ENCODE measurements at places on chromosomes 6 and 20.

DNA sequence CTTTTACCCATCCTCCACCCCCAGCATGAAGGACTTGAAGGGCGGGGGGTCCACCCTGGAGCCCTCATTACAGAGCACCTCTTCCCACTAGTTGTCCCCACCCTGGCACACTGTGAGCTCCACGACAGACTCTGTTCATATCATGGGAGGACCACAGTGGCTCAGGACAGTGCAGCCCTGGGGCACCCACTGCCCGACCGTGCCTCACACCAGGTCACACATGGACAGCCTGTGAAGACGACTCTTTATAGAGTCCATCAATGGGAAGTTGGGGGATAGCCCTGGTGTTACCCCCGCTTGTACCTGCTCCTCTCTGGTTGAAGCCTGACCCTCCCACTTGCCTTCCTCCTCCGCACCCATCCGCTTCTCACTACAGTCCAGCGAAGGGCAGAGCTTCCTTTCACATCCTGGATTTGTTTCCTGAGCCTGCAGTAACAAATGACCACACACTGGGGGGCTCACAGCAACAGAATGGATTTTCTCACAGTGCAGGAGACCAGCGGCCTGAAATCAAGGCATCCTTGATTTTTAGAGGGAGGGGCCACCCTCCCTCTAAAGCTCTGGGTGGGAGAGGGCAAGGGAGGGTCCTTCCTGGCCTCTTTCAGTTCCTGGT, 15.5 kb downstream of the ZNF831 start:
- DNase-seq: no peak

DNA sequence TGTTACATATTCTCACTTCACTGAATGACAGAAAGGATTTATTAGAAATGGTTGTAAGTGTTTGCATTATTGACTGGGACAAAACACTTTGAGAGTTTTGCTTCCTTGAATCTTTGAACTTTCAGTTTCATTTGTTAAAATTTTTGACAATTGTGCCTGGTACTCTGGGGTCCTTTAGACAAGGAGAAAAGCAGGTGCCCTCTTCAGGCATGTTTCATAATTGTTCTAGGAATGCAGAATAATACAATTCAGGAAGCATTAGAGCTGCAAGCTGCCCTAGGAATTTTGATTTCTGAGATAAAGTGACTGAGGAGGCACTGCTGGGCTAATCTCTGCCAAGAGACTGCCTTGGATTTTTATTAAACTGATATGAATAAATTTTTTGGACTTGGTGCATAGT, 49.7 kb downstream of the TOP1 start:
- no peak for DNase-seq

GRCh38 chr6:160081398-160081797, 40.2 kb upstream of the SLC22A1 start:
- no peak for DNase-seq

GRCh38 chr6:92714346-92714745, 705.0 kb downstream of the EPHA7 start:
- no peak for DNase-seq

- no peak for DNase-seq
These were observed 11.7 kb upstream of the ID1 start for GRCh38 chr20:31593221-31594001.

DNA sequence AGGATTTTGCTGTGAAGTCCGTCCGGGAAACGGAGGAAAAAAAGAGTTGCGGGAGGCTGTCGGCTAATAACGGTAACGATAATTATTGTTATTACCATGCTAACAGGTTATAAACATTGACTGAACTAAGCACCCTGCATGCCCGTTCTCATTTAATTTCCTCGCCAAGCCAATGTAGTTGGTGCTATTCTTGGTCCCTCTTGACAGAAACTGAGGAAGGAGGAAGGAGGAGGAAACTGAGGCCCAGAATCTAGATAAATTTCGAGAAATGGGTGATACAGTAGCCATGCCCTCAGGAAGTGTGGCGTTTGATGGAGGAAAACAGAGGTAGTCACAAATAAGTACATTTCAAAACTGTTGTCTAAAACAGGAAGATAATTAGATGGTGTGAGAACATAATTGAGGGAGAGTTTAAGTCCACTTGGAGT, 474 bp downstream of the TPX2 start:
- no peak for DNase-seq

- no peak for DNase-seq
These were observed 875.6 kb downstream of the QKI start for GRCh38 chr6:164290101-164290500.

DNA sequence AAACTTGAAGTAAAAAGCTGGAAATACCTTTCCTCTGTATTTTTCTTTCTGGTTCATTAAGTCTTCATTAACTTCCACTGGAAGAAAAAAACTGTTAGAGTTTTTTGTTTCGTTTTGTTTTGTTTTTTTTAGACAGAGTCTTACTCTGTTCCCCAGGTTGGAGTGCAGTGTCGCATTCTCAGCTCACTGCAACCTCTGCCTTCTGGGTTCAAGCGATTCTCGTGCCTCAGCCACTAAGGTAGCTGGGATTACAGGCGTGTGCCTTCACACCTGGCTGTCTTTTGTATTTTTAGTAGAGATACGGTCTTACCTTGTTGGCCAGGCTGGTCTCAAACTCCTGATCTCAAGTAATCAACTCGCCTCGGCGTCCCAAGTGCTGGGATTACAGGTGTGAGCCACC, 14.9 kb downstream of the RPF2 start:
- DNase-seq: no peak

DNA sequence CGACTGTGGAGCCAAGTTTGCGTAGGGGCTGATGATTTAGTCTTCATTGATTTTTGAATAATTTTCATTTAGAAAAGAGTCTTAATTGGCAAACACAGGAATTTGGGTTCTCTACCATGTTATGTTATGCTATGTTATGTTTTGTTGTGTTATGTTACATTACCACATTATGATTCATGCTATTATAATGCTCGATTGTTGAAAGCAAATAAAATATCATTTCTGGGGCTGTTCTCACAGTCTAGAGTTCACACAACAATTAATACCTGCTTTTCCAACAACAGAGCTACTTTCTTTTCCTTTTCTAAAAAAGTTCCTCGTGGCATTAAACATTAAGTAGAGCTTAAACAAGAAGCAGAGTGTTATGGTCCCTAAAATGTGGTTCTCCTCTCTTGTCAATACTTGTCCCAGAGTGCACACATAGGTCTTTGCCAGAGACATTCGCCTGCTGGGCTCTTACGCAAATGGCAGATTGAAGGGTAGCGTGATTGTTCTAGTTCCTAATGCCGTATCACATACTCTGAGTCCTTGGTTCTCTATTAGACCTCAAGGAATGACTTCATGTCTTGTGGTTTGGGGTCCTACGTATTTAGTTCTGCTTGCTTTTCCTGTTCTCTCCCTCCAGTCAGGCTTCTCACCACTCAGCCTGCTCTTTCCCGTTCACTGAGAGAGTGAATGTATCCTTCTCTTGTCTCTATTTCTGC, 370.3 kb downstream of the CD109 start:
- no peak for DNase-seq

GRCh38 chr20:54625497-54625896, 150.1 kb downstream of the DOK5 start:
- DNase-seq: no peak

DNA sequence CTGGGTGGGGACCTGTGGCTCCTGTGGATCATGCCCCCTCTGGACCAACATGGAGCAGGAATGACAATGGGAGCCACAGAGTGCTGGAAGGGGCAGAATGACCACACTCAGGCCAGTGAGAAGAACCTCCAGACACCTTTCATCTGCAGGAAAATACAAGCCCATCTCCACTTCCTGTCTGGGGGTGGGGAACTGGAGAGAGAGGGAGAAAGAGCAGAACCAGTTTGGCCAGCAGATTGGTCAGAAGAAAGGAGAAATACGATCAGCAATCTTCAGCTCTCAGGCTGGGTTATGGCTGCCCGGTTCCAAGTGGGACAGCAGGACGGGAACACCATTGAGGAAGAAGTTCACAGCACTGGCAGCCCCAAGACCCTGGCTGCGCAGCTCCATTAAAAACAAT, 37.0 kb downstream of the BMP7 start:
- DNase-seq: no peak

GRCh38 chr6:31075528-31075927, 36.8 kb downstream of the C6orf15 start:
- no peak for DNase-seq

- DNase-seq: no peak
These were observed 122.2 kb downstream of the FYN start for GRCh38 chr6:111750753-111751673.

GRCh38 chr6:79780881-79781280, 149.8 kb downstream of the SH3BGRL2 start:
- no peak for DNase-seq

GRCh38 chr20:38599410-38599882, 2.2 kb upstream of the ARHGAP40 start:
- DNase-seq: no peak

- no peak for DNase-seq
These were observed 94.6 kb downstream of the TIAM2 start for GRCh38 chr6:155089746-155090145.

- no peak for DNase-seq
These were observed 136.2 kb downstream of the JARID2 start for GRCh38 chr6:15382089-15382488.

DNA sequence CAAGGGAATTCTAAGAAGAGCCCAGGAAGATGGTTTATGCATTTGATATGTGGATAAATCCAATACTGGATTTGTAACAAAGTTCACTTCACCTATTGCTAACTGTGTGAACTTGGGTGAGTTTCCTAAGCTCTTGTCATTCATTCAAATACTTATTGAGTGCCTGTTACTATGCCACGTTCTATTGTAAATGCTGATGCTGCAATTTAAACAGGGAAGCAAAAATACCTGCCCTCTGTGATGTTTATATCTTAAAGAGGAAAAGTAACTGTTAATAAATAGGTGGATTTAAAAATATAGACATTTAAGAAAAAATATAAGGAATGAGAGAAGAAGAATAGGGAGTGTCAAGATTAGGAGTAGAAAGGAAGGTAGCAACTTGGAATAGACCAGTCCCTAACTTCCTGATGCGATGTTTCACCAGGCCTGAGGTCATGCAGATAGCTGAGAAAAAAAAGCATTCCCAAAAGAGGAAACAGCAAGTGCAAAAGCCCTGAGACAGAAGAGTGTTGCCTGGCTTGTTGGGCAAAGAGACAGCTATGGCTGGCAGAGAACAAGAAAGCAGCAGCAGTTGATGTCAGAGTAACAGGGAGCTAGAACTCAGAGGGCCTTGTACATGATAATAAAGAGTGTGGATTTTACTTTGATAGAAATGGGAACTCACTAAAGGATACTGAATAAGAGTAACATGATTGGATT, 54.3 kb upstream of the TCF21 start:
- no peak for DNase-seq

- DNase-seq: no peak
These were observed 681 bp downstream of the DIDO1 start for GRCh38 chr20:62925420-62926228.

- DNase-seq: no peak
These were observed 174.1 kb downstream of the PKHD1 start for GRCh38 chr6:51913265-51913664.

DNA sequence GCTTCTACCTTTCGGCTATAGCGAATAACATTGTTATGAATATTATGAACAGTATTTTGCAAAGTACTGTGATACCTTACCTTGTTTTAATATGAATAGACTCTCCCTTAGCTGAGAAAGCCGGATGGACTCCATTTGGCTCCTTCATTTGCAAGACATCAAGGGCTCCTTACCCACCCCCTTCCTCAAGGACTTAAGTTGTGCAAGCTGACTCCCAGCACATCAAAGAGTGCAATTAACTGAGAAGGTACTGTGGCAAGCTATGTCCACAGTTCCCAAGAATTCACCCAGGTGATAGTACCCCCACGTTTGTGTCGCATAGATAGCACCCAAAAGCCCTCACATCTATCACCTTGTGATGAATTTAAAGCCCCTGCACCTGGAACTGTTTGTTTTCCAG, 11.2 kb downstream of the CST5 start:
- no peak for DNase-seq

GRCh38 chr6:16058929-16059345, 69.9 kb upstream of the MYLIP start:
- no peak for DNase-seq

- no peak for DNase-seq
These were observed 24.7 kb upstream of the PHF3 start for GRCh38 chr6:63610944-63611343.

DNA sequence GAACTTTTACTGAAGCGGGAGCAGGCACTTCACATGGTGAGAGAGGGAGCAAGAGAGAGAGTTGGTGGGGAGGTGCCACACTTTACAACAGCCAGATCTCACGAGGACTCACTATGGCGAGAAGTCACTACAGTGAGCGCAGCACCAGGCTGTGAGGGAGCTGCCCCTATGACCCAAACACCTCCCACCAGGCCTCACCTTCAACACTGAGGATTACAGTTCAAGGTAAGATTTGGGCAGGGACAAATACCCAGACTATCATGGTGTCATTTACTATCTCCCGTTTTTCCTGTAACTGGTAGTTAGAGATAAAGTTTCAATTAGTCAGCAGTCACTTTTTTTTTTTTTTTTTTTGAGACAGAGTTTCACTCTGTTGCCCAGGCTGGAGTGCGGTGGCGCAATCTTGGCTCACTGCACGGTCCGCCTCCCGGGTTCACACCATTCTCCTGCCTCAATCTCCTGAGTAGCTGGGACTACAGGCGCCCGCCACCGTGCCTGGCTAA, 7.8 kb downstream of the RBCK1 start:
- DNase-seq: no peak

DNA sequence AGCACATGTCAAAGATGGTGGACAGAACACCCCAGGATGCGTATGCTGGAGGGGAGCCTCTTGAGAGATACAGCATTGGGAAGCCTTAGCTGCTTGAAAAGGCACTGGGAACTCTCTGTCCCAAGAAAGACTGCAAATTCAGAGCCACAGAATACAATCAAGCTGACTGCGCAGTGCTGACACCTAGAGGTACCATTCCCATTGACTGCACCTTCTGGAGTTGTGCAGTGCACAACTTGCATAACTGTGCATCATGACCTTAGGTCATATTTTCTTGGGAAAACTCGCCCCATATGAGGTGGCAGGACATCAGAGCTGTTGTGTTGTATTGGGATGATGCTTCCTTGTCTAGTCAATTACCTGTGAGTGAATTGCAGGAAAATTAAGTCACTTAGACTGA, 646.5 kb upstream of the NOX3 start:
- DNase-seq: no peak

DNA sequence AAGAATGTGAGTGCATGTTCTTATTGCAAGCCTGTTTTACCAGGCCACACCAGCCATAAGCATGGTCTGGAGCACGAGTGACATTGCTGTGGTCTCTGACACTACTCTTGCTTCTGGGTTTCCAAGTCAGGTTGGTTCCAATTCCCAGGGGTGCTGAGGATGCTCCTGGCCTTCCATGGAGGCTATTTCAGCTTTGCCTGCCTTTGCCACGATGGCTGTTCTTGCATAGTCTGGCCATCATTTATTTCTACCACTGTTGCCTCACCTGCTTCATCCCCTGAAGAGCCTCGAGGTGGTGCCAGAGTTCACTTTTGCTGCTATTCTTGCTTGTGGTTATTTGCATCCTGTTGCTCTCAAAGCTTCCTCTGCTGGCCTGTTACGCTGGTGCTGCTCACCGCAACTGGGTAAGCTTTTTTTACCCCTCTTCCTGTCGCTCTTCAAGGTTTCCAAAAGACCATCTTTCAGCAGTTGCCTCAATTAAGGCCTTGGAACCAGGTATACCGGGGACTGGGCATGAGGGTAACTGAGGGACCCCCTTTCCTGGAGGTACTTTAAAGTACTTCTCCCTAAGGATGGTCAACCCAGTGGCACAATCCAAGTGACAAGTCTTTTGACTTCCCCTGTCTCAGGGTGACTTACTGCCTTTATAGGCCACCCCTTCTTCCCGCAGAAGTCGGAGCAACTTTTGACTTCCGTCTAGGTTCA, 64.5 kb downstream of the AKAP7 start:
- peak; percentile 6 for DNase-seq
